RCC 7860 (cell line): ENCODE measurements at places on chromosomes 3 and 15.

GRCh38 chr3:150106740-150107428 is 136.2 kb upstream of the PFN2 start:
- peak; percentile 24 for DNase-seq

- no peak for DNase-seq
Measured at GRCh38 chr15:58185439-58185838, 47.3 kb downstream of the AQP9 start.

GRCh38 chr3:31193871-31194270 is 299.4 kb upstream of the GADL1 start:
- no peak for DNase-seq

DNA sequence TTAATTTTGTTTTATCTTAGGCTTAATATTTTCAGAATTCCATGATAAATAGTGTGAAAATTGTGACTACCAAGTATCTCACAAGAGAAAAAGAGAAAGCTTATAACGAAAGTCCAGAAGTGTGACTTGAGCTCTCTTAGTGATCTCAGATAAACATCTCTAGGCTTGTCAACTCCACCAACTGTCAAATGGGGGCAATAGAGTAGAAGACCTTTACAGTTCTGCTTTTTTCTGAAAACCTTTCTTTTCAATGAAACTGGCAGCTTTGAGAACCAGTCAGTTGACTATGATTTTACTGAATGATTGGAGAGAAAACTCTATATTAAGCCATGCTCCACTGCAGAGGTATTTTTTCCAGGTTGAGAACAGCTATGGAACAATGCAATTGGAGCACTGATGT is 119.2 kb upstream of the TP63 start:
- no peak for DNase-seq
